Activated CD8-positive, alpha-beta T cell treated with anti-CD3 and anti-CD28 coated beads, Interleukin-2, amount 10 ng/mL, durations not matched to agents 7 days and 5 days (primary cell): ENCODE measurements at places on chromosomes 1 and 21. TPM values are rescaled to one million over a fixed set of nuclear protein-coding genes. Genes with fewer than 3 reads are reported as not detected.

DNA sequence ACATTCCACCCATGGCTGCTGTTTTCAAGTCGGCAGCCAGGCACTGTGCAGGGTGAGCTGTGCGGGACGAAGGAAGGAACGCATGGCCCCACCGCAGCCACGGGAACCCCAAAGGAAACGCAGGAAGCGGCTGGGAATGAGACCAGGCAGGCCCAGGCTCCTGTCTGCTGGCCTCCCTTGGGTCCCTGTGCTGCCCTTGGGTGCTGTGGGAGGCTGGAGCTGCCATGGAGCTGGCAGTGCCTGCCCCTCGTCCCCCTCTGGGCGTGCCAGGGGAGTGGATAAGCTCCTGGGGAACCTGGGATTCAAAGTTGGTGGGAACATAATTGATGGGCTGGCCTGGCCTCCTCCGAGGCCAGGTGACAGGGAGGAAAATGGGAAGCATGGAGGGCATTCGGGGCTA lies 5.3 kb upstream of the KRTAP10-4 start:
- no peak for DNase-seq

GRCh38 chr1:30856260-30856790 lies 52.2 kb downstream of the SDC3 start:
- DNase-seq, result no peak

Gene ATP5IF1
- total RNA-seq, result 222 TPM

Gene ILDR2
- total RNA-seq, result 5.0 TPM

- no peak for DNase-seq
Measured at GRCh38 chr1:214515544-214516433, 35.6 kb downstream of the PTPN14 start.

Gene UBASH3A
- 68.7 TPM for total RNA-seq

GRCh38 chr1:188817814-188818213 lies 1659.8 kb downstream of the BRINP3 start:
- DNase-seq, result no peak

DNA sequence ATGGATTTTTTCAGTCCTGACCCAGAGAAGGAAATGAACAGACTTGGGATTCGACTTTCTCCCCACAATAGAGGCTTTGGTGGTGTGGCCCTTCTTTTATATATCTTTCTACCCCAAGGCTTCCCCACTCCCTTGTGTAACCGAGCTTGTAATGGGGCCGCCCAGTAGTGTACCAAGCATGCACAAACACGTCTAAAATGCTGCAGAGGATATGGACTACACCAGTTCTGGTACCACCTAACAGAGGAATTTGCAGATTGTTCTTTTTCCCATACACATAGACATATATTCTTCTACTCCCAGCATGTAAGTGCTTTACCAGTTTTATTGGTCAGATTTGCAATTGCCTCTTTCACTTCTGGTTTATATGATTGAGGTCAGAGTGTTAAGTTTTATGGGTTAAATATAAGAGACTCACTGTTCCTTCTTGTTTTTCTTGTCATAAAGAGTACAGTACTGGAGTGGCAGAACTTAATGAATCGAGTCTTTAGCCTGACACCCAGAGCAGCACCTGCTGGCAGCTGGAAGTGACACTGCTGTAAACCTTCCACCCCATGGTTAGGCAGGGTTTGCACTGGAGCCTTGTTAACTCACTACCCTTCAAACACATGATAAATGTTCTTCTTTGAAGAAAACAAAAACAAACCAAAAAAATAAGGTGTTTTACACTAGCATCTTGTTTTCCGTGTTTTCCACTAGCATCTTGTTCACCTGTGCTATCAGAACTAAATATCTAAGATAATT lies 198.6 kb downstream of the PTPRC start:
- no peak for DNase-seq
